Fibroblast of skin of left biceps (primary cell): ENCODE measurements at places on chromosomes 3 and 15.
A peak's percentile ranks its signal among the peaks of the same experiment; 100 is the strongest.

DNA sequence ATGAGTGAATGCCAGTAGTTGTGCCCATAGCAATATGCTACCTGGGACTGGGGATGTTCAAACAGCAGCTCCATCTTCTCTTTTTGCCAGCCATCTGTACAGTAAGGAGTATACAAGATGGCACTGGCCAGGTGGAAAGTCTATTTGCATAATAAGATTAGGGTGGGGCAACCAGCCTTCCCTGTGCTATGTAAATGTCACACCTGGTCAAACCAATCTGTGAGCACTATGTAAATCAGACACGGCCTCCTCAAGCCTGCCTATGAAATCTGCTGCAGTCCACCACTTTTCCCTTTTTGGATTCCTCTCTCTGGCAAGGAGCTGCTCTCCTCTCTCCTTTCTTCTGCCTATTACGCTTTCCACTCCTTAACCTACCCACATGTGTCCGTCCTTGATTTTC lies 53.0 kb downstream of the C3orf80 start:
- DNase-seq: no peak

GRCh38 chr3:141524988-141525387 lies 38.2 kb downstream of the RASA2 start:
- DNase-seq: no peak

DNA sequence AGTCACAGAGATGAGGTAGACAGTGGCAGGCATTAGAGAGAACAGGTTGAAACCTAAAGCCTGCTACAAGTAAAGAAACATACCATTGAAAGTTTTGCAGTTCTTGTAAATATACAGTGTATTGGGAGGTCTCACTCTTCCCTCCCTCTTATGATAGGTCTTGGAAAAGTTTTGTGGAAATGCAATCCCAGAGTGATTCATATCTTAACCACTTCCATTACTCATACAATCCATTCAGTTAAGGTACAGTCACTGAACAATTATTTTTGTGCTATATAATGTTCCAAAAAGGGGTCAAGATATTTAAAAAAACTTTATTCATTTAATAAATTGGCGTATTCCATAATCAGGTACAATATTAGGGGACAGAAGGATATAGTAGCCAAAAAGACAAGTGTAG lies 737.7 kb upstream of the ALCAM start:
- DNase-seq: peak; percentile 59

DNA sequence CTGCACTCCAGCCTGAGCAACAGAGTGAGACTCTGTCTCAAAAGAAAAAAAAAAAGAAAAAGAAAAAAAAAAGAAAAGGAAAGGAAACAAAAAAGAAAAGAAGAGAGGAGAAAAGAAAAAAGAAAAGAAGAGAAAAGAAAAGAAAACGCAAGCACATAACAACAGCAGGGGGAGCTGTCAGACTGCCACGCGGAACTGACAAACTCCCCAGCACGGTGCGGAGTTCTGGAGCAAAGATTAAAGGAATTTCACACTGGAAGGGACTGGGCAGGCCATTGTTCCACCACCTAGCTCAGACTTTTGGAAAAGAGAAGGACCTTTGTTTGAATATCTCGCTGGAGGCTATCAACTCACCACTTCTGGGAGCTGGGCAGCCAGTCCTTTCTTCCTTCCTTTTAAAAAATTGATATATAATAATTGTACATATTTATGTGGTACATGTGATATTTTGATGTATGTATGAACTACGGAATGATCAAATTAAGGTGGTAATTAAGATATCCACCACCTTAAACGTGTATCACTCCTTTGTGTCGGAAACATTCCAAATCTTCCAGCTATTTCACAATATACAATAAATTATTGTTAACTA lies 40.5 kb downstream of the DPPA2 start:
- no peak for DNase-seq

DNA sequence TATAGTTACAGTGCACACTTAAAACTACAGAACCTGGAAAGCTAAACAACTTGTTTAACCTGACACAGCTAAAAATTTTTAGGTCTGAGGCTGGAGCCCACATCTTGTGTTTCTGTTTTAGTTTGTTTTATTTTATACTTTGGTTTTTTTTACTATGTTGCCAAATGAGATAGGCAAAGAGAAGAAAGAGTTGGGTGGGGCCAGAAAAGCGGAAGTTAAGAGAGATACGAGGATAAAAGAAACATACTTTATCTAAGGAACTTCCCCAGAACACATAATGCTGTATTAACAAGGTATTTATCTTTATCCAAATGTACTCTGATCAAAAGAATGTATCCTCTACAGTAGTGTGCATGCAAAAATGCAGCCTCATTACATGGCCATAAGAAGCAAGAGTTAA lies 1145.7 kb downstream of the EPHA3 start:
- DNase-seq: no peak

GRCh38 chr15:74319596-74320351 lies 47.7 kb downstream of the CYP11A1 start:
- DNase-seq: no peak

- no peak for DNase-seq
Observed at GRCh38 chr3:124731760-124732159, 1.5 kb downstream of the UMPS start.

DNA sequence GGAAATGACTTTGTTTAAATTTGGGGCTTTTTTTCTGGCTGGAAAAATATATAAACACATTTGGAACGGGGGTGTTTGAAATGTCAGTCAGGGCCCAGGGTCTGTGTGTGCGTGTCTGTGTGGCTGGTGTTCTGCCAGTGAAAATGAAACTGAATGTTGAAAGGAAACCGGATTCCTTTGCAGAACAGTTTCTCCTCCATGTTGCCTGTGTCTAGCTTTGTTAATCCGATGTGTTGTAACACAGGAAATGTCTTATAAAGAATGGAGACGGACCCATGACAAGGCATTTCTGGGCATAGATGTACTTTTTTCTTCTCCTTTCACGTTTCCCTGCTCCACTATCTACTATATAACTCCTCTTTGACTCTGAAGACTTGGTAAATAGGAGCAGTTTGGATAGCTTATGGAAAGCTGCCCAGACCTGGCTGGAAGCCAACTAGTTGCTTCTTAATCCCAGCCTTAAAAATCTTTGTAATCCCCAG lies 2.8 kb downstream of the SQOR start:
- DNase-seq: peak; percentile 68

- no peak for DNase-seq
Observed at GRCh38 chr3:62252438-62253157, 120.8 kb downstream of the FEZF2 start.

DNA sequence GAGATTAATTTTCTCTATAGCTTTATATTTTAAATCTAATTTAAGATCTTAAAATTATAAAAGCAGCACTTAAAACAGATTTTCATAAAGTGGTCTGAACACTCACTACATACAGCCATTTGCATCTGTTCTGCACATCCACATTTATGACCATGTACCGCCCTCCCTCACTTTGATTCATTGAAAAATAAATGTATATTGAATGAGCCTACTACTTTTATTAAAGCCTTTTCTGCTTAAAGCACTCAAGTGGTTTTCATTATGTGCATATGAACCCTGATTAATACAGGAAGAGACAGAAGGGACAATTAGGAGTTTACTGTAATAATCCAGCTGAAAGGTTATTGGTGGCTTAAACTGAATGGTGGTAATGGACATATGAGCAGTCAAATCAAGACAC lies 129.4 kb downstream of the DLG1 start:
- no peak for DNase-seq

DNA sequence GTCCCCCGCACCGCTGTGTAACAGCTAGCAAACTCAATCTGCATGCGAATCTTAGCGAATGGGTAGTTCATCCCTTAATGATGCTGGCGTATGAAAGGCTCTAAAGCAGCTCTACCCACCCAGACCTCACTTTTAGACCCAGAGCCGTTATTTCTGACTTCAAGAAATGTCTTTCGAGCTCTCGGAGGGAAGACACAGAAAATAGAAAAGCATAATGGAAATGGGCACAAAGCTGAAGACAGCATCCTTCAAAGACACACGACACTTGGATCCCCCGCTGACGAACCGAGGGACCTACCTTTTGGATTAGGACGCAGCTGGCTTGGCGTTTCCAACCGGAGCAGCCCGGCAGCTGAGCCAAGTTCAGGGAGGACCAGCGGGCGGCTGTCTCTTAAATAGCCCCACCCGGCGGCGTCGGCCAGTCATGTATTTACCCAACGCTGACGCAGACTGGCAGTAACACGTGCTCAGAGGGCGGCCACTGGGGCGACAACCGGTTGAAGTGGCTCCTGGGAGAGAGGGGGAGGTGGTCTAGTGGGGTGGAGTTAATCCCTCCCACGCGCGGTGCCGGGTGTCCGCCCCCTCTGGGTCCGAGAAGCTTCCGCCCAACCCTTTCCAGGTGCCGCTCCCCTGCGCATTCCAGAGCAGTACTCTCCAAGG lies 1.5 kb downstream of the CCK start:
- DNase-seq: no peak

- no peak for DNase-seq
Observed at GRCh38 chr3:113136071-113136470, 75.3 kb upstream of the BOC start.

GRCh38 chr15:98957655-98958054 lies 49.9 kb downstream of the PGPEP1L start:
- no peak for DNase-seq
